ENCODE measurements at places on chromosomes 6 and 20. TPM values are rescaled to one million over a fixed set of nuclear protein-coding genes. Genes with fewer than 3 reads are reported as not detected.

The DNPH1 gene
- 90.2 TPM for polyA plus RNA-seq

DNA sequence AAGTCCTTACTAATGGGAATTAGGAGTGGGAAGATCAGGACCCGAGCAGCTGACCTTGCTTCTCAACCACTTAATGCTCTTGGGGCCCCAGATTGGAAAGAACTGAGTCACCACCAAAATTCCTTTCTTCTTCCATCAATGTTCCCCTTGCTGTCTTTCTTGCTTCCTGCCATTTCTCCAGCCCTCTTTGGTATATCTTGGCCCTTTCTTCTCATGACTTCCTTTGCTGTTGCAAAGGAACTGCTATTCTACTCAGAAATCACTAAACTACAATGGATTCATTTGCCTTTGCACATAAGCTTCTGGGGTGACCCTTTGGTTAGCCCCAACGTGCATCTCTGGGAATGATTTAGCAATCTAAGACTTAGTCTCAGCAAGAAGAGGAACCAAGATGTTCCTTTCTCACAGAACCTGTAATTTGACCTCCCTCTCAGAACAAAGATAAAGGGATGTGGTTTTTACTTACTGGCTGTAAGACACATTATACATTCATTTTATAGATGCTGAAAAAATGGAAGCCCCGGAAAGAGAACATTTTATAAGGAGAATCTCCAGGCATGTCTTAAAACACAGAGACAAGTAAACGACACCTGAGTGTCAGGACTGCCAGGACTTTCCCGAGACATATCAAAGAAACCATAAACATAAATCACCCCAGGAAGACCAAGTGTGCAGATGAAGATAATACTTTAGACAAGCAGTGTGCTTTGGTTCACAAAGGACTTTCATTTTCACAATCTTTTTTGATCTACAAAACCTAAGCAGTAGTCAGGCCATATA is 99.0 kb upstream of the TNFAIP3 start:
- peak; percentile 49 for DNase-seq

GRCh38 chr20:24135781-24136180 is 147.2 kb upstream of the GGTLC1 start:
- no peak for DNase-seq

The UNC5CL gene
- polyA plus RNA-seq: not detected

DNA sequence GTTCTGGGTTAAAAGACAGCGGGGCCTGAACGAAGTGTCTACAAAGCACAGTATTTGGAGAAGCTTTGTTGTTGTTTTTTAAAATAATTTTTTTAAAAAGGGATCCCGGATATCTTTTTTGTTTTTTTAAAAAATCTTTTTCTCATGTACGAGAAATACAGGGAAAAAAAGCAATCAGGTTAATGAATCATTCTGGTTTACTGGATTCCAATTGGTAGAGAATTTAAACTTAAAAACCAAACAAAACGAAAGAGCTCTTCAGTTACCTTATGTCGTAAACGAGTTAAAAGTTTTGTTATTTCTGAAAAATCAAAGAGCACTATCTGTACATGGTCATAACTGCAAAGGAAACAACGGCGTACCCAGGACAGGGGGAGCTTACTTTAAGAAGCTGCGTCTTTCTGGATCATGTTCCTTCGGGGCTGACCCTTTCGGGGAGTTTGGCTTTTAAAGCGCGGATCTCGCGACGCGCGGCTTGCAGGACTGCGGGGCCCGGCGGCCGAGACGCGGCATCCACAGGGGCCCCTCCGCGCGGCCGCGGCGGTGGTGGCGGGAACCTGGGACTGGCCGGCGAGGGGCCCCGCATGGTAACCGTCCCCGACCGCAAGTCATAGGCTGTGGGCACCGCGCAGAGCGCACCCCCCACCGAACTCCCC is 927 bp downstream of the IL20RA start:
- peak; percentile 70 for DNase-seq

DNA sequence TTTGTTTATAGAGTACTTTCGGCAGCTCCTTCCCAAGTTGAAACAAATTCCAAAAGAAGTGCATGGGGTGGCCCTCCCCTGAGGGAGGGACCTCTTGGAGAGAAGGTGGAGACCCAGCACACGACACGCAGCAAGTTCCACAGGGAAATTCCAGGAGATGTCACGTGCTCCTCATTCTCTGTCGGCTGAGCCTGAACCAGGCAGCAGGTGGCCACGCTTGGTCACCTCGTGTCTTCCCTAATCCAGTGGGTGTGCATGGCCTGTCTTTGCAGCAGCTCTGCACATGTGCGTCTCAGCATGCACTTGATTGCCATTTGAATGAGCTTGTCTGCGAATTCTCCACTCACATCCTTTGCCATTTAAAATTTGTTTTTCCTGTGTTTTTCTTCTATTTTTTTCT is 357.4 kb downstream of the CDH4 start:
- DNase-seq: no peak

- DNase-seq: peak; percentile 54
Measured at GRCh38 chr20:13777171-13777601, 7.5 kb downstream of the ESF1 start.

The BRD2 gene
- 105 TPM for polyA plus RNA-seq

Measured in GM23248 (cell line).